GM23248 (cell line): ENCODE measurements at places on chromosomes 5 and 9.

- no peak for DNase-seq
These were observed 9.7 kb upstream of the GPBP1 start for GRCh38 chr5:57164124-57164523.

- DNase-seq, result peak; percentile 62
These were observed 13.5 kb downstream of the IL12B start for GRCh38 chr5:159316519-159317383.

DNA sequence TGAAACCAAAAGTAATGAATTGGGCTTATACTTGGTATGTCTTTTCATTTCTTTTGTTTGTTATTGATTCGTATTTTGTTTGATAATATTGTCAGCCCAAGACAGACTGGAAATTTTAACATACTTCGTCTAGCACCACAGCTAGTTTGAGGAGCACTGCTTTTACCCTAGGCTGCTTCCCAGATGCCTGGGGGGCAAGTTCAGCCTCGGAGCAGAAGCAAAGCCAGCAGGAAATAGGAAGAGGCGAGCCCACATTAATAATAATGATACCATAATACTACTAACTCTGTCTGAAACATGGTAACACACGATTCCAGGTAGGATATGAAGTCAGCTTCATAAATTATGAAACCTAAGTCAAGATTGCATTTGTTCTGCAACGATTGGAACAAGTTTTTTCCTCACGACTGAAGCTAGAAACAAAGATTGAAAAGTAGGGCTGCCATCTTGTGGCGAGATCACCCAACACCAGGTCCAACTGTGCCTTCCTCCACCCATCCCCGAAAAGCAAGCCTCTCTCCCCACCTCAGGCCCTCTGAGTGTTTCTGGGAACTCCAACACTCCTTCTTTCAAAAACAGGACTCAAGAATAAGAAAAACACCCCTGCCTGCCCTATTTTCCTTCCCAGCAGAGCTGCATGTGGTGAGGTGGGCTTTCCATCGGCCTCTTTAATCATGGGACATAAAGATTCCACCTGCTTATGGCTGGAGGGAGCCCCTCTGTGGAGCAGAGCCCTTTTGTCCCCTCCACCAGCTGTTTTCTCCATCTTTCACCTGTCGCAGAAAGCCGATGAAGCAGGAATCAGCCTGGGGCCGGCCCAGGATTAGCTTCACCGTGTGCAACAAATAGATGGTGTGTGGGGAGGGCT, 236.4 kb downstream of the CAAP1 start:
- DNase-seq, result peak; percentile 49

GRCh38 chr5:132767150-132767549, 9.9 kb downstream of the SEPTIN8 start:
- DNase-seq, result no peak

DNA sequence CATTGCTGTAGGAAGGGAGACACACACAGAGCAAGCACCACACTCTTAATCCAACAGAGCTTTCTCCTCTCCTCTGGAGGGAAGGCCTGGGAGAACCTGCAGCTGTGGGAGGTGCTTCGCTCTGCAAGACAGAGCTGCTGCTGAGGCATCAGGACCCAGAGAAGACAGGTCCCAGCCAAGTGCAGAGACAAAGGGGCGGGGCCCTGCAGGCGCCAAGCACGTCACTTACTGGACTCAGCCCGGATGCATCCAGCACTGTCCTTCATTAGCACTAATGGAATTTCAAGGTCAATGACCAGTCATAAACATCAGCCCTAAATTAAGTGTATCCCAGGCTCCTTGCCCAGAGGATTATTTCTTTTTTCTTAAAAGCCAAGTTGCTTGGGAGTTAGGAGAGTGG, 337.1 kb upstream of the PANK3 start:
- peak; percentile 70 for DNase-seq

- DNase-seq, result no peak
These were observed 72.3 kb downstream of the RASA1 start for GRCh38 chr5:87339986-87340385.

DNA sequence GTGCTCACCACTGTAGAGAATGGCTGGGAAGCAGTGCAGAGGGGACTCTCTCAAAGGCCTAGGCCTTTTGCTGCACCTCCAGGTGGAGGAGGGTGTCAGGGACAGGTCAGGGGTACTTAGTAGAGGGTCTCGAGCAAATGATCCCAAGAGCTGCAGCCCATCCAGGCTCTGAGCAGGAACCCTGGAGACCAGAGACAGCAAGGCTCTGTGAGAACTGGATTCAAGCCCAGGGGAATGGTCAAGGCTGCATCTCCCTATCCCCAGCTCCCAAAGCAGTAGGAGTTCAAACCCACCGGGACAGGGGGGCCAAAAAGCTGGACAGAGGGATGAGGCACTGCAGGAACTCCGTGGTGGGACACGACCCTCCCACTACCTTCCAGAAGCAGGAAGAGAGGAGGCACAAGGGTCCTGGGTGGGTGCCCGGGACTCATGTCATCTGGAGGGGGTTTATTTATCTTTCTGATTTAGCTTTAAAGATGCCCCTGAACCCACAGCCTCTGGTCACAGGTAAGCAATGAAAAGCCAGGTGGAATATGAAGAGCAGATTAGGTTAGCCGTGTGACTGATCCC, 124.8 kb downstream of the MVB12B start:
- no peak for DNase-seq

DNA sequence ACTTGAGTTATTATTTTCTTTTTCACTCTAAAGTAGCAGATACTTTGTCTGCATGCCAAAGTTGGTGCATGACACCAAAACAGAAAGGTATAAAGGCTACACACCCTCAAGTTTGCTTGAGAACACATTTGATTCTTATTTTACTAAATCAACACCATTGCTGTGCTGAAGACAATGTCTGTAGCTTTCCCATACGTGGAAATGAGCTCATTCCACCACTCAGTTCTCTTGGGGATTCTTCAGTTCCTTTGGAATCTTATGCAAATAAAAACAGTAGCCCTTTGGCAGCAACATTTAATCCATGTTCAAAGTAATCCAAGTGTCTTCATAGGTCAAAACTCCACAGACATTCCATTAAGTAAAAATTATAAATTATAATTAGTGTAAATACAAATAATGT, 264.9 kb downstream of the TLE1 start:
- DNase-seq, result peak; percentile 16
